ENCODE measurements at places on chromosomes 12 and 14.

DNA sequence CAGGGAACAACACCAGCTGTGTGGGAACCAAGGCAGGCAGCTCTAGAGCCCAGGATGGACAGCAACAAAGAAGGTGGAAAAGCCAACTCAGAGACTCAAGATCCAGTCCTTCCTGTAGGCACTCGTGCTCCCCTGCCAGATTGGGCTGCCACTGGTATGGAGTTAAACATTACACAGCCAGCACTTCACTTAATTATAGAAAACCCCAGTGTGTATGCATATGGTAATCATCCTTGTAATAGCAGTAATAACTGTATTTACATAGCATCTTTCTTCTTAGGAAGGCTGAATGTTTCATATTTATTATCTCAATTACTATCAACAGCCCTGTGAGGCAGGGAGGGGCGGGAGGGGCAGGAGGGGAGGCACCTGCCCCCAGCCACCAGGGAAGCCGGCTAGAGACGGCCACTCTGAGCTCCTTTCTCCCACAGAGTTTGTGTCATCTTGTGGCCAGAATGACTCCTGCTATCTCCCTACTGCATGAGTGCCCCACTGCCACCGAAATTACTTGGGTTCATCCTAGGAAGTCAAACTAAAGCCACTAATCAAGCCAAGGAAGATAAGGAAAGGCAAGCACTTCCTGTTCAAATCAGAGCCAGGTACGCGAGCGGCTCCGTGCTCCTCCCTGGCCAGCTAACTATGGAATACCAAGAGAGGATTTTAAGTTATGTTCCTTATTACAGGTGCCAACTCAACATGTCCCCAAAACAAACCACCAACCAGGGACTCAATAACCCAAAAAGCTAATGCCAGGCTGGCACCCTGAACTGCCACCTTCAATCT is 15.7 kb upstream of the RAB35 start:
- no peak for DNase-seq

DNA sequence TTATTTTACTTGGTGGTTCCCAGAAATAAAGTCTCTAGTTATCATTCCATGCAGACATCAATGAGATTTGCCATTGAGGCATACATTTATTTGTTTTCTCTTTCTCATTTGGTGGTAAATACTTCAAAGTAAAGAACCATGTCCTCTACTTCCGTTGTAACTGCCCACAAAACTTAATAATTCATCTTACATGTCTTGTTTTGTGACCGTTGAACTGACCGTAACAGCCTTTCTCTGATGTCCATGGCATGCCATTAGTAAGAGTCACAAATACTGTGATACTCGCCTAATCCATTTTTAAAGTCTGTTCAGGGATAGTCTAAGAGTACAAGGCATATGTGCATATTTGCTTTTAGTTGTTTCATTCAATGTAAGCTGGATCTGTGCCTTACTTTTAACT is 145.3 kb downstream of the ETV6 start:
- DNase-seq, result no peak

- DNase-seq, result no peak
Observed at GRCh38 chr12:31037931-31038330, 35.7 kb upstream of the DDX11 start.

DNA sequence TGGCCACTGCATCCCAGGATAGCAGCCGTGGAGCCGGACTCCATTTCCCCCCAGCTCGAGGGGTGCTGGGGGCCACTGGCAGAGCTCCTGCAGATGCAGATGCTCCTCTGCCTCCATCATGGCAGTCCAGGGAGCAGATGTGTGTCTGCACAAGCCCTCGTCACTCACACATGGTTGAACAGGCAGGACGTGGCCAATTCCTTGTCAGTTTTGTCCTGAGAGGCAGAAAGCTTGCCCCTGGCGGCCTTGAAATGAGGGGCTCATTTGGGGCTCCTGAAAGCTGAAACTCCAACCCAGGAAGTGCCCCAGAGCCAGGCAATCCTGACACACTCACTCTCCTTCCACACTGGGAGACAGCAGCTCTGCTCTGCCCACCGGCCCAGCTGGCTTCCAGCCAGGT is 100.9 kb upstream of the C14orf180 start:
- no peak for DNase-seq

DNA sequence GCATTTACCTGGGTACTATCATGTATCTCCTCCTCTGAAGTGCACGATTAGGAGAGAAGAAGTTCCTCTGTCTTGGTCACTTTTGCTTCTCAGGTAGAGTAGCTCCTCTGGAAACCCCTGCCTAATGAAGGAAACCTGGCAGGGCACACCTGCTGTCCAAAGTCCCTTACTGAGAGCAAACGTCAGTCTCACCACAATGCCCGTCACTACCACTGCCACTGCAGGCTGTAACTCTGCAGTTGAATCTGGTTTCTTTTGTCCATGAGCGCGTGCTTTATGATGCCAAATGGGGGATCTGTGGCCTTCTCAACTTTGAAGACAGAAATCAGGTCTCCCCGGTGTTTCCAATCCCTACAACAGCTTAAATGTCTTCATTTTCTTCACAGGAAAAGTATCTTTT is 1068.6 kb downstream of the BCL11B start:
- no peak for DNase-seq

DNA sequence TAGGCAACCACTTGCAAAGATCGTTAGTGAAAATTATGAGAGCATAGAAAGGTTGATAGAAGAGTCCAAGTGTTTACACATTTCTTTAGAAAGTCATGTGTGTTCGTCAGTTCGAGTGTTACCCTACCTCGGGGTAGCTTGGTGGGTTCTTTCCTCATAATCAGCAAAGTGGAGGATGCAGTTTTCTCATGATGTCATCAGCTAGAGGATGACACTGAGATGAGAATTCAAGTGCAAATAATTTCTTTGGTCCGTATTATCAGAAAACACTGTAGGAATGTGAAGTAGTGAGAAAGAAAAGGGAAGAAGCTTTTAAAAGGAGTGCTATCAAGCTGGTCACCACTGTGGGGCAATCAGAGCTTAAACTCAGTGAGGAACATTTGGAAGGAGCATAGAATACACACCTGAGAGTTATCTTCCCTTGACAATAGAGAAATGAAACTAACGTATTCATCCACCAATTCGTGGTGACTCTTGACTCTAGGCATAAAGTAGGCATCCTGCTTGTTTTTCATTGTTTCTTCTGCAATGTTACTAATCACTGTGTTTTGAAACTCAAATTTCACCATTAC is 1340.9 kb upstream of the TMEM132C start:
- no peak for DNase-seq
